ENCODE measurements at places on chromosomes 1 and 21.
A peak's percentile ranks its signal among the peaks of the same experiment; 100 is the strongest.

GRCh38 chr1:6330410-6330911 is 63.1 kb downstream of the ACOT7 start:
- peak; percentile 72 for DNase-seq

GRCh38 chr1:49045371-49045770 is 268.7 kb upstream of the BEND5 start:
- no peak for DNase-seq

GRCh38 chr1:82931006-82931405 is 1067.9 kb downstream of the TTLL7 start:
- DNase-seq, result no peak

DNA sequence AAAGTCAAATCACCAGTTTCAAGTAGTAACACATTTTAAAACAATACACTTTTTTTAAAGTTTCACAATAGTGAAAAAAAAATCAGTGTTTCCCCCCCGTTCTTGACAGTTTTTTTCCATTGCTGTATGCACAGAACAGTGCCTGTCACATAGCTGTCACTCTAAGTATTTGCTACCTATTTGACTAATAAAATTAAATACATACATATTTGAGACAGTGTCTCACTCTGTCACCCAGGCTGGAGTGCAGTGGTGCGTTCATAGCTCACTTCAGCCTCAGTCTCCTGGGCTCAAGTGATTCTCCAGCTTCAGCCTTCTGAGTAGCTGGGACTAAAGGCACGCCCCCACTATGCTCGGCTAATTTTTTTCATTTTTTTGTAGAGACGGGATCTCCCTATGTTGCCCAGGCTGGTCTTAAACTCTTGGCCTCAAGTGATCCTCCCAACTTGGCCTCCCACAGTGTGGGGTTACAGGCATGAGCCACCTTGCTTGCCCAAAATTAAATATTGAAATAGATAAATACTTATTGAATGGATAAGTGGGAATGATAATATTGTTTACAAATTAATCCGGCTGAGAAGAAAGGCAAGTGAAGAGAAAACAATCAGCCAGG is 12.6 kb upstream of the RHBG start:
- DNase-seq, result no peak

- no peak for DNase-seq
Measured at GRCh38 chr1:208006258-208006920, 95.5 kb upstream of the CD34 start.

- DNase-seq, result no peak
Measured at GRCh38 chr1:192878249-192878648, 69.4 kb downstream of the RGS2 start.

- no peak for DNase-seq
Measured at GRCh38 chr1:89022167-89022959, at the start of gene GBP3. Gene GBP3 (minus strand): TSS chr1:89022866. CDS start chr1:89020721, 2,145 bp downstream.

DNA sequence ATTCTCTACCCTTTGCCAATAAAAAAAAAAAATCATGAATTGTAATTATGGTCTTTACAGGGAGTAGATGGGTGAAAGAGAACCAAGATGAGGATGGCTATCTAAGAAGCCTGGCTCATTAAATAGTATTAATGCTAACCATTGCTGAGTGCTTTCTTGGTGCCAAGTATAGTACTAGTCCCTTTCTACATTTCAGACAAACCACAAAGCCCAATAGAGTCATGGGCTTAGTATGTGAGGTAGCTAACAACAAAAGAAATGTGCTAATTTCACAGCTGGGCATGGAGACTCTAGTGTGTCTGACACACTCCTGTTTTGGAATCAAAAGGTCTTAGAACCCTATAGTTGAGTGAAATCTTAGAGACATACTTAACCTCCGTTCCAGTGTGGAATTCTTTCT is 84.5 kb upstream of the ESRRG start:
- DNase-seq, result no peak

GRCh38 chr21:16216288-16216962 is 486.6 kb downstream of the USP25 start:
- no peak for DNase-seq

GRCh38 chr21:29639366-29640079 is 300.3 kb downstream of the GRIK1 start:
- DNase-seq, result no peak

- peak; percentile 20 for DNase-seq
Measured at GRCh38 chr21:45986316-45987051, 4.9 kb downstream of the COL6A1 start.

GRCh38 chr1:244006961-244007360 is 44.1 kb upstream of the ZBTB18 start:
- no peak for DNase-seq

DNA sequence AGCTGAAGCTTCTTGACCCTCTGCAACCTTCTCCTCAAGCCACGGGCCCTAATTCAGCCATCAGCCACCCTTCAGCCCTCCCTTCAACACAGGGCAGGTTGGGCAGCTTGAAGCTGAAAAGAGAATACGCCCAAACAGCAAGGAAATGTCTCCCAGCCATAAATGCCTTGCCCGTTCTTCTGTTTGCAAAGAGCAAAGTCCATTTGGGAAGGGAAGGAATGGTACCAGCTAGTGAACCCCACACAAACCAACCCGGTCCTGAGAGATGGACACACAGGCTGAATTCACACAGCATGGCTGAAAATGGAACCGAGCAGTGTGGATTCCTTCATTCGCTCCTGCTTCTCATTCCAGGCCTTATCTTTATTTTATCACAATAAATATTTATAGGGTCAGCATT is 11.5 kb downstream of the PLEKHA6 start:
- no peak for DNase-seq

- DNase-seq, result no peak
Measured at GRCh38 chr1:246214708-246215509, 292.2 kb downstream of the SMYD3 start.

GRCh38 chr1:176884911-176885310 is 279.6 kb downstream of the ASTN1 start:
- DNase-seq, result no peak

GRCh38 chr21:44093761-44094160 is 13.4 kb upstream of the PWP2 start:
- DNase-seq, result no peak

GRCh38 chr1:204726478-204726877 is 40.9 kb upstream of the LRRN2 start:
- no peak for DNase-seq

GRCh38 chr1:188937965-188938551 is 1539.6 kb downstream of the BRINP3 start:
- no peak for DNase-seq

- DNase-seq, result no peak
Measured at GRCh38 chr1:167196166-167196565, 24.5 kb upstream of the POU2F1 start.

GRCh38 chr1:149965440-149965839 is 28.8 kb upstream of the MTMR11 start:
- no peak for DNase-seq

GRCh38 chr21:32131164-32131563 is 147.7 kb downstream of the MIS18A start:
- no peak for DNase-seq
